ENCODE measurements at places on chromosomes 16 and 17.

GRCh38 chr16:9138731-9139501 lies 47.5 kb downstream of the HAPSTR1 start:
- peaks cover 35% of the 10 kb centered on the region for H3K4me1 ChIP-seq
- H3K4me3 ChIP-seq = peak overlapping the region; percentile 10
- DNase-seq = peak; percentile 52
- peak overlapping the region; percentile 14 for H3K27ac ChIP-seq
- peaks cover 8% of the 10 kb centered on the region for H3K27me3 ChIP-seq
- peaks cover 30% of the 10 kb centered on the region for H3K36me3 ChIP-seq

DNA sequence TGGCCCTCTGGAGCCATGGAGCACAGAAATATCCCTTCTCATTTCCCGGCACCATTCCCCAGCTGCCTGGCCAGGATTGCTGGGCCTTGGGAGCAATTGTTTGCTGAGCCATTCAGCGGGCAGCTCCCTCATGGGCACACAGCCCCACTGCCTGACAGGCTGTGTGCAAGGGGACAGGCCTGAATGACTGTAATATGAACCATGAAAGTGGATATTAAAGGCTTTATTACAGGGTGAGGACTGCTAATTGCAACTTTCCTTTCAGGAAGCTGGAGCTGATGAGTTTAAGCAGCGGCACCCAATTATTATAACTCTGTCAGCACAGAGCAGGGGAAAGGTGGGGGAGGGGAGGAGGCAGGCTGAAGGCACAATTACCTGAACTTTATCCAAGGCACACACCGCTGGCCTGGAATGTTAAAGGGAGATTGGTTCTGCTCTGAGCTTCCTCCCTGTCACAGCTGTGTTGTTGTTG lies 159.8 kb upstream of the SDK2 start:
- H3K4me1 ChIP-seq = no peaks in the 10 kb centered on the region
- no peaks in the 10 kb centered on the region for H3K36me3 ChIP-seq
- no peak overlapping the region for H3K27ac ChIP-seq
- peaks cover 33% of the 10 kb centered on the region for H3K27me3 ChIP-seq
- no peak overlapping the region for H3K4me3 ChIP-seq

GRCh38 chr17:40338058-40338457 lies 26.5 kb downstream of the GJD3 start:
- DNase-seq = no peak
- H3K27me3 ChIP-seq = no peaks in the 10 kb centered on the region
- H3K36me3 ChIP-seq = peaks cover 57% of the 10 kb centered on the region
- no peak overlapping the region for H3K27ac ChIP-seq

- peaks cover 54% of the 10 kb centered on the region for H3K4me1 ChIP-seq
- H3K36me3 ChIP-seq = peaks cover 16% of the 10 kb centered on the region
- no peak overlapping the region for H3K27ac ChIP-seq
- no peak for DNase-seq
These were observed 4.3 kb upstream of the CCL22 start for GRCh38 chr16:57354311-57354710.

DNA sequence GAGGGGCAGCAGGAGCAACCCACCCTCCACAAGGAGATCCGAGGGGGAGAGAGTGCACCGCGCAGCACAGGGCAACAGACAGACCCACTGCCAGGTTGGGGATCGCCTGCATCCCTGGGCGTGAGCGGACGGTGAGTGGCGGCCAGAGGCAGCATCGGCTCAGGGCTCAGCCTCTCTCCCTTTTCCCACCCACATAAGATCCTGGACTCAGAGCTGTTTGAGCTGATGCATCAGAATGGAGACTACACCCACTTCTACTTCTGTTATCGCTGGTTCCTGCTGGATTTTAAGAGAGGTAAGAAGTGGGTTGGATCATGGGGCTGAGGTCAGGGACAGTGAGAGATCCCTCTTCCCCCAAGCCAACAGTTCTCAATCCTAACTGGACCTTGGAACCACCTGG lies 23.2 kb downstream of the MNT start:
- H3K4me1 ChIP-seq = no peaks in the 10 kb centered on the region
- H3K27me3 ChIP-seq = no peaks in the 10 kb centered on the region
- no peak for DNase-seq
- H3K4me3 ChIP-seq = no peak overlapping the region
- H3K27ac ChIP-seq = no peak overlapping the region
- peaks cover 39% of the 10 kb centered on the region for H3K36me3 ChIP-seq

- no peaks in the 10 kb centered on the region for H3K36me3 ChIP-seq
- H3K4me3 ChIP-seq = no peak overlapping the region
- no peak for DNase-seq
- H3K27me3 ChIP-seq = peaks cover 16% of the 10 kb centered on the region
- no peak overlapping the region for H3K27ac ChIP-seq
These were observed 32.2 kb downstream of the HS3ST3A1 start for GRCh38 chr17:13569398-13570123.

DNA sequence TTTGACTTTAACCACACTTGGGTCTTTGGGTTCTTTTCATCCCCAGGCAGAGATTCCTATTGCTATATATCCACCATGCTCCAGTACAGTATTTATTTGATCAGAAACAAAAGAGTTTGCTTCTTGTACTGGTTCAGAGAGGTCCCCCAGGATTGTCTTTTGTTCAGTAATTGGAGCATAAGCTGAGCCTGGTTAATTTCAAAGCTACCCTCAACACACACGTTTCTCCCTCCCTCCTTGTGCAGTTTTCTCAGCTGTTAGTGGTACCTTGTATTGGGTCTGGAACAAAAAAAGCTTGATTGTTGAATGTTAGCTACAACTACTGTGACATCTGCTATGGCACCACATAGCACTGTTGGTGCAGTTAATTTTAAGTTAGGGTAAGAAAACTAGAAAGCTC lies 50.0 kb downstream of the NUP93 start:
- H3K27ac ChIP-seq = no peak overlapping the region
- peaks cover 7% of the 10 kb centered on the region for H3K4me1 ChIP-seq
- no peak for DNase-seq
- H3K27me3 ChIP-seq = no peaks in the 10 kb centered on the region

GRCh38 chr17:72240333-72240732 lies 119.5 kb downstream of the SOX9 start:
- no peak overlapping the region for H3K27ac ChIP-seq
- no peaks in the 10 kb centered on the region for H3K27me3 ChIP-seq
- H3K4me1 ChIP-seq = no peaks in the 10 kb centered on the region
- no peak for DNase-seq
- H3K4me3 ChIP-seq = no peak overlapping the region

DNA sequence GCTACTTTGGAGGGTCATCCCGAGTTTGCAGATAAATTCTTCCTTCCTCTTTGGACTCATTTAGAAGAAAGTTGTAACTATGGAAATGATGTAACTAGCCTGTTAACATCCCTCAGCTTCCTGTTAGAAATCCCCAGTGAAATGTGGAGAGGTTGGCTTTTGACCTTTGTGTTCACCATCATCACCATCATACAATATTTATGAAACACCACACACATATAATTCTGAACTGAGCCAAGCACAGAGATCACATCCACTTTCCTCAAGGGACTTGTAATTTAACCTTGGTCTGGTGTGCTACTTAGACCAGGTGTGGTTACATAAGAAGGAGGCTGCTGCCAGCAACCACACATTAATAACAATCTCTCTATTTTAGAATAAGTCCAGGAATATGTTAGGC lies 2.5 kb downstream of the CAPNS2 start:
- H3K27me3 ChIP-seq = no peaks in the 10 kb centered on the region
- no peak for DNase-seq
- H3K4me1 ChIP-seq = no peaks in the 10 kb centered on the region
- H3K27ac ChIP-seq = no peak overlapping the region
- no peak overlapping the region for H3K4me3 ChIP-seq

DNA sequence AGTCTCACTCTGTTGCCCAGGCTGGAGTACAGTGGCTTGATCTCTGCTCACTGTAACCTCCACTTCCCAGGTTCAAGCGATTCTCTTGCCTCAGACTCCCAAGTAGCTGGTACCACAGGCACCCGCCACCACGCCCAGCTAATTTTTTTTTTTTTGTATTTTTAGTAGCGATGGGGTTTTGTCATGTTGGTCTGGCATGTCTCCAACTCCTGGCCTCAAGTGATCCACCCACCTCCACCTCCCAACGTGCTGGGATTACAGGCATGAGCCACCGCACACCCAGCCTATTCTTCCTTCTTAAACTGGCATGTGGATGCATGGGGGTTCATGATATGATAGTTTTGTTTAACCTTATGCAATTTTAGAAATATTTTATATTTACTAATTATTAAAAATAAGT lies 39.4 kb upstream of the VWA3A start:
- peaks cover 5% of the 10 kb centered on the region for H3K36me3 ChIP-seq
- H3K4me3 ChIP-seq = no peak overlapping the region
- H3K4me1 ChIP-seq = peaks cover 11% of the 10 kb centered on the region

- no peaks in the 10 kb centered on the region for H3K27me3 ChIP-seq
- H3K27ac ChIP-seq = no peak overlapping the region
- H3K36me3 ChIP-seq = no peaks in the 10 kb centered on the region
- DNase-seq = no peak
- H3K4me3 ChIP-seq = no peak overlapping the region
- no peaks in the 10 kb centered on the region for H3K4me1 ChIP-seq
These were observed 56.9 kb upstream of the SOX9 start for GRCh38 chr17:72063756-72064450.

DNA sequence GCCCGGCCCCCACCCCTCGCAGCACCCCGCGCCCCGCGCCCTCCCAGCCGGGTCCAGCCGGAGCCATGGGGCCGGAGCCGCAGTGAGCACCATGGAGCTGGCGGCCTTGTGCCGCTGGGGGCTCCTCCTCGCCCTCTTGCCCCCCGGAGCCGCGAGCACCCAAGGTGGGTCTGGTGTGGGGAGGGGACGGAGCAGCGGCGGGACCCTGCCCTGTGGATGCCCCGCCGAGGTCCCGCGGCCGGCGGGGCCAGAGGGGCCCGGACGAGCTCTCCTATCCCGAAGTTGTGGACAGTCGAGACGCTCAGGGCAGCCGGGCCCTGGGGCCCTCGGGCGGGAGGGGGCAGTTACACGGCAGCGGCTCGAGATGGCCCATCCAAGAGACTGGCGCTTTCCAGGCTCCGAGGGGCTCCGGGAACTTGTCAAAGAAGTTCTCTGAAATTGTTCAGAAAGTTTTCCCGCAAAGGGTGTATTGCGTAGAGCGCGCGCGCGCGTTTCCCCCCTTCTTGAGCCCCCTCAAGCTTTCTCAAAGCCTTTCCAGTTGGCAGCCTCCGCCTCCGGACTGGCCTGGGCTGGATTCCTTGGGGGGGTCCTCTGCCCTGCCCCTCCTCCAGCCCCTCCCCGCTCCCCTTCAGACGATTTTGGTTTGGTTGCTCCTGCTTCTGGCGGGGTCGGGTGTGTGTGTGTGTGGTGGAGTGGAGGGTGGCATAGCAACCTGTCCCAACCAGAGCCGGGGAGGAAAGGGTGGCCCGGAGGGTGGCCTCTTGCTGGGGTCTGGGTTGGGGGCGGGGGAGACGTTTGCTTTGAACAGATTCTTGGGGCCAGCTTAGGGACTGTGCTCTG lies 504 bp downstream of the ERBB2 start:
- H3K27me3 ChIP-seq = peaks cover 39% of the 10 kb centered on the region
- peaks cover 9% of the 10 kb centered on the region for H3K4me1 ChIP-seq
- H3K4me3 ChIP-seq = peak overlapping the region; percentile 40
- no peak overlapping the region for H3K27ac ChIP-seq

GRCh38 chr17:1071103-1071825 lies 74.3 kb downstream of the TIMM22 start:
- H3K27me3 ChIP-seq = no peaks in the 10 kb centered on the region
- no peak for DNase-seq
- no peaks in the 10 kb centered on the region for H3K4me1 ChIP-seq
- H3K36me3 ChIP-seq = peaks cover 56% of the 10 kb centered on the region

DNA sequence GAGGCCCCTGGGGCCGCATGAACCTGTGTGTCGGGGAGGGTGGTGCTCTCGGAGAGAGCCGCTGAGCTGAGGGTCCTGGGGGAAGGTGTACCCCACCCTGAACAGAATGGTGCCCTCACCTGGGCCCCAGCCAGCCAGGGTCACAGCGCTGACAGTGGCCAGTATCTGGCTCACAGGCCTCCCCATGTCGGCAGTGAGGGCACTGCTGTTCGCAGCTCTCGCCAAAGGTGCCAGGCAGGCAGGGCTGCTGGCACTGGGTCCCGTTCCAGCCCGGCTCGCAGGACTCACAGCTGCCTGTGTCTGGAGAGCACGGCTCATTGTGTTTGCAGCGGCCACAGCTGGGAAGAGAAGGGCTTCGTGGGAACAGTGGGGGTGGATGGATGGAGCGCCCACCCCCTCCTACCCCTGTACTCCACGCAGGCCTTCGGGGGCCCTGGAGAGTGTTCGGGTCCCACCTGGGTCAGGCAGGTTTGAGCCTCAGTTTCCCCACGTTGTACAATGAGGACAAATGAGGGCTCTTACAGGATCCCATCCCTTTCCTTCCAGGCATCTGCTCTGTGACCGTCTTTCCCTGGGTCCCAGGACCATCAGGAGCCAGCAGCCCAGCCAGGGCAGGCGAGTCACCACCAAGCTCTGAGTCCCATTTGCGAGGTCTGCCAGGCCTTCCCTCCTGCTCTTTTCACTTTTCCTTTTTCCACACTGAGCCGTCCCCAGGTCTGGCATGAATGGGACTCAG lies 5.0 kb downstream of the SCARF1 start:
- H3K4me1 ChIP-seq = peaks cover 15% of the 10 kb centered on the region
- H3K27me3 ChIP-seq = no peaks in the 10 kb centered on the region
- H3K27ac ChIP-seq = no peak overlapping the region
- H3K4me3 ChIP-seq = no peak overlapping the region
- peaks cover 31% of the 10 kb centered on the region for H3K36me3 ChIP-seq

- H3K36me3 ChIP-seq = peaks cover 30% of the 10 kb centered on the region
- peaks cover 34% of the 10 kb centered on the region for H3K4me1 ChIP-seq
- no peak for DNase-seq
- no peak overlapping the region for H3K4me3 ChIP-seq
- H3K27ac ChIP-seq = no peak overlapping the region
These were observed 20.6 kb downstream of the CYB5B start for GRCh38 chr16:69444873-69445517.

DNA sequence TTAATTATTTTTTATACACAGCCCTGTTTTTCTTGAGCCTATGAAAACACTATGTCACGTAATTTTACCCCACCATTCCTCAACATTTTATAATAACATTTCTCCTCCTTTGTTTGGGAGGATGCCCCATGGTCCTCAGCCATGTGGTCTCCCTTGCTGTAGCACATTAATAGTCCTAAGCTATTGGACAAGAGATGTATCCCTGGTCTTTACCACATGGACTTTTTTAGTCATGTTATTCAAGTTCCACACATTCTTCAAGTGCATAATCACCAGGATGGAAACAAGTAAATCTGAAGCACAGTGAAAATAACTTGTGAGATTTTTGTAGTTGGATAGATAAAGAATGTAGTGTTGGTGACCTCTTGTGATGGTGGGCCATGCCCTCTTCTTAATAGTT lies 2.0 kb upstream of the KRTAP2-3 start:
- no peaks in the 10 kb centered on the region for H3K36me3 ChIP-seq
- no peak overlapping the region for H3K4me3 ChIP-seq
- DNase-seq = no peak
- peaks cover 5% of the 10 kb centered on the region for H3K4me1 ChIP-seq
- H3K27ac ChIP-seq = no peak overlapping the region

DNA sequence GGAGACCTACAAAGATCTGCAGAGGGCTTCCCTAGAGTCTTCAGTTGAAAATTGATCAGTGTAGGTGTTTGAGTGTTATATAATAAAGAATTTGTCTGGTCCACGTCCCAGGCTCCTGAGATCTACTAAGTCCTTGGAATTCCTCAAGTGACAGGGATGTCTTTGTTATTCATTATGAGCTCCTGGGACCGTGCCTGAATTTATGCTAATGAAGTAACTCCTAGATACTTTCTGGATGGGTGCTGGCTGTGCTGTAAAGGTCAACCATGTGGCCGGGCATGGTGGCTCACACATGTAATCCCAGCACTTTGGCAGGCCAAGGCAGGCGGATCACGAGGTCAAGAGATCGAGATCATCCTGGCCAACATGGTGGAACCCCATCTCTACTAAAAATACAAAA lies 43.7 kb downstream of the CDC27 start:
- H3K27ac ChIP-seq = no peak overlapping the region
- H3K4me1 ChIP-seq = no peaks in the 10 kb centered on the region
- no peak overlapping the region for H3K4me3 ChIP-seq
- peaks cover 41% of the 10 kb centered on the region for H3K36me3 ChIP-seq
